ENCODE measurements at places on chromosomes 6 and 20.

DNA sequence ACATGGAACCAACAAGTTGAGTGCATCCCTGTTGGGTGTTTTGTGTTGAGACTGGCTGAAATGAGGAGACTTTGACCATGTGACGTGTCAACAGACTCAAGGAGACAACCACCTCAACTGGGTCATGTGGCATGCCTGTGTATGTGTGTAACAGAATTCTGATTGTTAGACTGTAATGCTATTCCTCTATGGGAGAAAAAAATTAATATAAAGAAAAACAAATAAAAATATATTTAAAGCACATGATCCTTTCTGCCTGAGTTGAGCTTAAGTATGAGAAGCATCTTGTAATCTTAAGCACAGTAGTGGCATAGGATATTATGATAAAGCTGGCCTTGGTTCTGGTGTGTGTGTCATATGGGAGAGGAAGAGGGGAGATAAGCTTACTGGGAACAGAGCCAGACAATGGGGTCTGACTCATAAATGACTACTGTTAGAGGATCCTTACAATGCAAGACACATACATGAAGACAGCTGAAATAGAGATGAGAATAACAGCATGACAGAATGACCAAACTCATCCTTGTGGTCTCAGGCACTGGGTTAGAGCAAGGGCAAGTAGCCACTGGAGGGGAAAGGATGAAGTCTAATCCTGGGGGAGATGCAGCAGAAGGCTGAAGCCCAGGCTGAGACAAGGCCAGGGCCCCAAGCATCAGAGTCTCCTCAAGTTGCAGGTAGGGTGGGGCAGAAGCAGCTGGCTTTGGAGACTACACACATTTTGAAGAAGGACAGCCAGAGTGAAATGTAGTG is 9.2 kb downstream of the TP53INP2 start:
- DNase-seq, result peak; percentile 99

DNA sequence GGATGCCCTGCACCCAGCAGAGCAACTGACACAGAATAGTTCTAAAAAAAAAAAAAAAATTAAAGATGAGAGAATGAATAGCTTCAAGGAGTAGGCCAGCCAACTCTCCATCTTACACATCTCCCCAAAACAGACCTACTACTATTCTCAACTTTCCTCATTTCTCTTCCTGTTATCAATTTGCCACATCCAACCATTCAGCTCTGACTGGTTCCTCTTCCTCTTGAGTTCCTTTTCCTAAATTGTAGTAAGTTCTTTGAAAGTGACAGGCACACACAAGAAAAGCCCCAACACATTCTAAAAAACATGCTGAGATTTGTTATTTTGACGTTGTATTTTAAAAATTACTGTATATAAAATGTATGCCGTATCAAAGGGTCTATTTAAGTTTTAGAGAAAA is 117.2 kb downstream of the PDSS2 start:
- DNase-seq, result no peak

GRCh38 chr6:33314515-33314942 is 651 bp upstream of the TAPBP start:
- peak; percentile 89 for DNase-seq

DNA sequence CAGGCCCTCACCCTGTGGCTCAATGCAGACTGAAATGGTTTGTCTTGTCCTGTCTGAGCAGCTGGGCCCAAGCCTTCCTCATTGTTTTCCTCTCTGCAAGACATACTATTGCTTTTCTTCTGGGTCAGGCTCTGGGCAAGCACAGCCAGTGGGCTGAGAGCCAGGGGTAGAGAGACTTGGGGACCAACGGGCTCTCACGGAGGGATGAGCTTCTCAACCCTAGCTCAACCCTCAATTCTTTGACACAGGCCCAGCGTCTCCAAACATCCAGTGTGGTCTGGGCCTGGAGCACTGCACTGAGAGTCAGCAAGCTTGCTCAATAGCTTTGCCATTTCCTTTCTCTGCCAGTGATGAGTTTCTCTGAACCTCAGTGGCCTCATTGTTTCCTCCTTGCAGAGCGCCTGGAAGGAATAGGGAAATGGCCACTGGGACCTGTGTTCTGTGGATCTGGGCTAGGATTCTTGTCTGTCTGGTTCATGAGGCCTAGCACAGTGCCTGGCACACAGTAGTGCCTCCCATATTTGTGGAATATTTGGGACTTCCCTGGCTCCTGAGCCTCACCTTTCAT is 9.3 kb downstream of the ANGPT4 start:
- DNase-seq, result no peak

- no peak for DNase-seq
Measured at GRCh38 chr20:50472693-50473664, 37.2 kb upstream of the PTPN1 start.

DNA sequence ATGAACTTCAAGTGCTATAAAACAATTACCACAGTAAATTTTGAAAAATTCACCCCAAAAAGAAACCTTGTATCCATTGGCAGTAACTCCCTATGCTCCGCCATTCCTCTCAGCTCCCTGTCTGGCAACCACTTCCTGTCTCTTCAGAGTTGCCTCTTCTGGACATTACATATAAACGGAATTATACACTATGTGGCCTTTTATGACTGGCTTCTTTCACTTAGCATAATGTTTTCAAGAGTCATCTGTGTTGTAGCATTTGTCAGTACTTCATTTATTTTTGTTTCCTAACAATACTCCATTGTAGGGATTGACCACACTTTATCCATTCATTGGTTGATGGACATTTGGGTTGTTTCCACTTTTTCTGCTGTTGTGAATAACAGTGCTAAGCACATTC is 50.1 kb downstream of the CEP43 start:
- DNase-seq, result no peak

DNA sequence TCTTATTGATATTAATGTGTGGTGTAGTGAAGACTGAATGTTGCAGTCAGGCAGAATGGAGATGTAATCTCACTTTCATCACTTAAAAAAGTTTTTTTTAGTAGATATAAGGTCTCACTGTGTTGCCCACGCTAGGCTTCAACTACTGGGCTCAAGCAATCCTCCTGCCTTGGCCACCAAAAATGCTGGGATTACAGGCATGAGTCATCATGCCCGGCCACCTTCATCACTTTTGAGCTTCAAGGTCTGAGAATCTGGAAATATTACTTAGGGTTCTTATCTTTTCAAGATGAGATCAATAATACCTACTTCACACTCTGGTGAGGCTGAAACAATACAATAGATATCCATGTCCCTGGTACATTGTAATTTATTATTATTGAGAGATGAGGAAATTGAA is 31.6 kb downstream of the ADGRG6 start:
- no peak for DNase-seq

- DNase-seq, result no peak
Measured at GRCh38 chr20:25061821-25062530, 4.0 kb upstream of the ACSS1 start.

GRCh38 chr6:103002282-103002681 is 1608.8 kb downstream of the GRIK2 start:
- DNase-seq, result peak; percentile 36

DNA sequence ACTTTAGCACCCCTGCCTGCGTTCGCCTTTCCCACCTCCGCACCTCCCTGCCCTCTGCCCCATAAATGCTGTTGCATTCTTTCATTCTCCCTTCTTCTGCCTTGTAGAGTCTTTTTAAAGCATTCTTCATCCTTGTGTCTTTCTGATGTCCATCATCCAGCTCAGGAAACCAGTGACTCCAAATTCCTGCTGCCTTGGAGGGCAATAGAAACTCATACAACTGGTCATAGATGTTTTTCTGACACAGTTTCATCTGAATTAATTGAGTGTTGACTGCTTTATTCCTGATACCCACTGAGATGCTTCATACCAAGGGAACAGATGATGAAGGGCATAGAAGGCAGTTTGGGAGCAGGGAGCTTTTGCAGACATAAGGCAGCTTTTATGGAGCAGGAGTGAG is 19.6 kb downstream of the PLEKHG1 start:
- no peak for DNase-seq

DNA sequence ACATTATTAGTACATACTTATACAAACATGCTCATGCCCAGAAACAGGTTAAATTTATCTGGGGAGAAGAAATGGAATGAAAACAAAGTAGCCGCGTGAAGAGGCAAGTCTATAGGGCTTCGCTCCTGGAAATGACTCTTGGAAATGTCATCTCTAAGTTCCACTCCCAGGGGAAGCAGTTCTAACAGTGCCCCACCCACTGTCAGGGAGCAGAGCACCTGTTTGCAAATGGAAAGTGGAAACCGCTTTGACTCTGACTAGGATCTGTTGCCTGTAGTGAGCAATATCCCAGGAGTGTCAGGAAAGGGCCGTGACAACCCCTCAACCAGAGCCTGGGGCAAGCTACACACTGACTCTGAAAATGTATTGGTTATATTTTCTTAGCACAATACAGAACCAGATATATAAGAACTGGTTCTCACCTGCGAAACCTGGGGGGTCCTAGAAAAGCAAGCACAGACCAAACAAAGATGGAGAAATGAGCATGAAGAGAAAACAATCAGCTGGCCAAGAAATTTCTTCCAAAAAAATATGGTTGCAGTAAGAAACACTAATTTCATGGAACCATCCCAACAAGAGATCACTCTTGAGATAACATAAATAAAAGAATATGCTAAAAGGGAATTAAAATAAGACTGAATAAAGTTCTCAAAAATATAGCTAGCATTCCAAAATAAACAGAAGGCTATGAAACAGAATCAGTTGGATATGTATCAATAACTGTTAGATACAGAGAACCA is 47.5 kb upstream of the CRISP1 start:
- DNase-seq, result no peak

DNA sequence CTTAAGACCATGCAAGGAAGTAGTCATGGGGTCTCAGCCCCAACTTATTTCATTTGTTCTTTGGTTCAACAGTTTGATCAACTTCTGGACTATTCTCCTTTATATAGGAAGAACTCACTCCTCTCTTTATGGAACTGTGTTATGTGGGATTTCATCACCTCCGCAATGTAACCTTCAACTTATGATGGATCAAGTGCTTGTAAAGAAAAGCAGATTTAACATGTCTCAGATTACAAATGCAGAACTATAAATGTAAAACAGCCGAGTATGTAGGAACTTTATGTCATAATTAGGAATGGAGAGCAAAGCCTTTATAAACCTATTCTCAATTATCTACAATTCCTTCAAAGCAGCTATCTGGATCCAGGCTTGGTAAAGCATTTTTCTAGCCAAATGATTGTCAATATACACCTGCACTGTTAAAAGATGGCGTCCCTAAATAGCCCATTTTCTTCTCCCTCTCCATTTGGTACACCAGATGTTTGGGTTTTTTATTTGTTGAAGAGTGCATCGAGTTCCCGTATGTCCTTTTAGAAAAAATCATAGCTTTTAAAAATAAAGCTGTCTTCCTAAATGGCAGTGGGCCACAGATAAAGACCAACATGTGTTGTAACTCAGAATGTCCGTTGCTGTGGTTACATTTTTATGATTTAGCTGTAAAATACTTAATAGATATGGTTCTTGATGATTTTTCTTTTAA is 985.1 kb upstream of the SLC35B3 start:
- DNase-seq, result no peak

DNA sequence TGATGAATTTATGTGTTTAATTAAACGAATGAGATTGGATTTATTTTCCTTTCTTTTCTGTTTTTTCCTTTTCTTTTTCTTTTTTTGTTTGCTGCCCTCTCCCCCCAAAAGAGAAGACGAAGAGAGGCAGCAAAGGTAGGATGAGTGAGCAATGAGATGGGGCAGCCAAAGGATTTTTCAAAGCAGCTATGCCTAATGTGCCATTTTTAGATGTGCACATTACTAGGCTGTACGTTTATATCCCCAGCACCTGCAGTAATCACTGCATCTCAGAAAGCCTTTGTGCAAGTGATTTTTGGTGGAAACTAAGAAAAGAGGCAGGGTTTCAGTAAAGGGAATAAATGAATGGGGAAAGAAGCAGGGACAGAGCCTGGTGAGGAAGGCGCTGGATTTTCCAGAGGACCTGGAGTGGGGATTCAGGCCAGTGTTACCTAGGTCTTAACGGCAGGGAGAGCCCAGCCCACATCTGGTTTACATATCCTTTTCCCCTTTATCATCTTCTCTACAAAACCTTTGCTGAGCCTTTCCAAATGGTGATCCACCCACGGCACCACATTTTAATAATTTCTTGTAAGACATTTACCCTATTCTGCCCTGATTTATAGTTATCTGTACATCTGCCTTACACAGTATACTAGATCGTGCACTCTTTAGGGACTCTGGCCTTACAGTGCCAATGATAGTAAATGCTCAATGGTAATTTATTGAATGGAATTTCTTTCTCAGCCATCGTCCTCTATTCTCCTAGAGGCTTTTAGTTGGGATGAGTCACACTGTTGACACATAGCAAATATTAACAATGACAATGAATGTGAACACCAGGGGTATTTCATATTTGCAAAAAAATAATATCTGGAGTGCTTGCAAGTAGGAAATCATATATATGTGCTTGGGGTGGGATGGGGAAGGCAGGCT is 38.3 kb upstream of the ATXN1 start:
- no peak for DNase-seq

- no peak for DNase-seq
Measured at GRCh38 chr6:4606821-4607704, 169.1 kb upstream of the CDYL start.

GRCh38 chr6:94362061-94362864 is 942.9 kb upstream of the EPHA7 start:
- DNase-seq, result no peak

DNA sequence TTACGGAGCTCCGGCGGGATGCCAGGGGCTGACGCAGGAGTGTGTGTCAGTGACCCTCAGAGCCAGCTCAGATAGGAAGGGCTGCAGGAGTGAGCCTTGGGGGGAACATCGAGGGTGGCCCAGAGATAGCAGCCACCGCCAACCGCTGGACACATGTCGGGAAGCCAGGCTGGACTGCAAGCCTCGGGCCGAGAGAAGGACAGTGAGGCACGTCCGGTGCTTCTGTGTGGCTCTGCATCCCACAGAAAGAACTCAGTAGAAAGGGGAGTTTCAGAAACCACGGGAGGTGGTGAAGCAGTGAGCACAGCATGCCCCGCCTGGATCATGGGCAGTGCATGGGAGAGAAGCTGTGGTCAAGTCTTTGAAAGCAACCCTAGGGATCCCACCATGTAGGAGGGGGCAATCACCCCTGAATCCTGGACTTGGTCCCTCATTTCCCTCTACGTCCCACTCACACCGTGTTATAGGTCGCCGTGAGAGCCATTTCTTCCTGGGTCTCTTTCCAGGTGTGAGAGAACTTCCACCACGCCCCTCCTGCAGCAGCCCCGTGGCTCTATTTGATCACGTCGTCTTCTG is 383.7 kb upstream of the CDH4 start:
- no peak for DNase-seq

- DNase-seq, result no peak
Measured at GRCh38 chr6:11222385-11223277, 9.8 kb downstream of the NEDD9 start.

- DNase-seq, result no peak
Measured at GRCh38 chr6:85015396-85015990, 251.1 kb upstream of the TBX18 start.

- no peak for DNase-seq
Measured at GRCh38 chr20:8306937-8307336, 174.9 kb downstream of the PLCB1 start.

- no peak for DNase-seq
Measured at GRCh38 chr20:63114006-63114692, 101.8 kb downstream of the YTHDF1 start.

DNA sequence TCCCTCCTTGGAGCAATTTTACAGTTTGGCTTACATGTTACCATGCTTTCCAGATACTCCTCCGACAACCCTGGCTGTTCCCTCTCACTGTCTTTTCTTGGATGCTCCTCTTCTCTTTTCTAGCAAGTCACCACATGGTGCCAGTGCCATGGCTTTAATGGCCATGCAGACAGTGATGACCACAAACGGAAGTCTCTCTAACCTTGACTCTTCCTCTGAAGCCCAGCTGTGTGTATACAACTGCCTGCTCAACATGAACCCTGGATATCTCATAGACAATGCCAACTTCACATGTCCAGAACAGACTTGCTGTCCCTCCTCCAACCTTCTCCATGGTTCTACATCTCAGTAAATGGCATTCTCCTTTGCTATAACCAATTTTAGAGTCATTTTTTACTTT is 49.8 kb upstream of the NEDD9 start:
- no peak for DNase-seq

All from erythroblast (primary cell).